Osteoblast (primary cell): ENCODE measurements at places on chromosomes 13 and 19.

- no peak for DNase-seq
Observed at GRCh38 chr19:49952479-49952836, 8.5 kb downstream of the SIGLEC11 start.

- no peak for DNase-seq
Observed at GRCh38 chr13:66218583-66218982, 1011.6 kb downstream of the PCDH9 start.

DNA sequence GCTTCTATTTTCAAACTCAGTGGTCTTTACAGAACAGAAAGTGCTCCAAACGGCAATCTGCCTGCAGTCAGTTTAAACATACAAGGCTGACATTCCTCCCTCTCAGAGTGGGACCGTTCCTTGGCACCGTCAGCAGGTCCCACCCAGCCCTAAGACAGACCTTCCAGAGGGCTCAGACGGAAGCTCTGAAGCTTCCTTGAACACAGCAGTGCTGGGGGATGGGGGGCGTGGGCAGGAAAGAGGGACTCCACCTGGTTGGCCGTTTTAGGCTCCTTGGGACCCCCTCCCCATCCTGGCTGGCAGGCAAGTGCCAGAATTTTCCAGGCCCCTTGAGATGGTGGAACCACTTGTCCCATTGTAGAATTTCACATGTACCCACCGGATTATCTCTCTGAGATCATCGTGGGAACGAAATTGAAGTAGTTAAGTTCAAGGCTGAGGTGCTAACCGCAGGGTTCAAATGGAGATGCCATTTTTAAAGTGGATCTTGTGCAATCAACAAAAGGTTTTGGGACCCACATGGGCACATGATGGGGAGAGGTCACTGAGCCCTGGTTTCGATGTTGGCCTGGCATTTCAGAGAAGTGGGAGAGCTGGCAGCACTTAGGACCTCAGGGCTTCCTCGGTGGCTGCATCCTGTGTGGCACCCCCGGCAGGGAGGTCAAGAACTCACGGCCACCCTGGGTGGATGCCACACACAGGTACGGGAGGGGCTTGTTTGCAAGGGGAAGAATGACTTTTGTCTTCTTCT is 46.2 kb downstream of the KLF2 start:
- DNase-seq: peak; percentile 73

GRCh38 chr19:38362076-38362945 is 12.1 kb upstream of the PSMD8 start:
- peak; percentile 95 for DNase-seq

GRCh38 chr19:54416695-54417491 is 1.6 kb downstream of the TTYH1 start:
- peak; percentile 54 for DNase-seq

- DNase-seq: no peak
Observed at GRCh38 chr13:52136763-52137162, 7.9 kb upstream of the NEK5 start.

DNA sequence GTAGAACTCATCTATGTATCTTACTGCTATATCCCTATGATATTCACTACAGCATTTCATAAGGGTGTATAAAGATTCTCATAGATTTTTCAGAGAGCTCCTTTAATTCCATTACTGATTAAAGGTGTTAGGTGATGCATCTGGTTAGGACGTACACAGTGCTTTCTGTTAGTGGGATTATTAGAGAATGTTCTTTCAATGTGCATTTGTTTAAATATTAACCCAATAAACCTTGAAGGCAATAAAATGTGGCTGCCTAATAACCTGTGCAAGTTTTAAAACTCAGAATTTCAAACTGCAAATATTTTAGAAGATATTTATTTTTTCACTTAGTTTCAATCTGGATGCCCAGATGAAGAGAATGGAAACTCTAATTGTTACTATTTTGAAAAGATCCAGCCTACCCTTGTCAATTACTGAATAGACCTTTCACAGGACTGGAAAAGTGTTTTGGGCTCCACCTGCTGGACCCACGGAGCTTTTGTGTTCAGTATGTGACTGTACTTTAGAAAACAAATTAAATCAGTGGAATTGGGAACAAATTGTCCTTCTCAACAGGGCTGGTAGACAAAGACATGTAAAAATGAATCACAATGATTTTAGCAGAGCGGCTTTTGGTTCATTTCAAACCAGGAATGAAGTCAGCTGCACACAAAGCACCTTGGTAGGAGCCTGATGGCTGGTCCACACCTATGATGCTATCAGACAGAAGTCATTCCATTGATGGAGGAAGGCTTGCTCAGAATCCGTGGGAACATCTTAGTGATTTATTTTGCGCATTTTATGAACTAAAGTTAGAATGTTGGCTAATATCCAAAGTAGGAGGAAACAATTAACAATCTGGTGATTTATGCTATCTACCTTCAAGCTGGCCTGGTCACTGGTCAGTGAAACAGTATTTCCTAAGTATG is 89.4 kb upstream of the RAP2A start:
- peak; percentile 91 for DNase-seq
